ENCODE measurements at places on chromosomes 3 and 15.

GRCh38 chr3:4906107-4906621, 73.1 kb upstream of the BHLHE40 start:
- no peak for DNase-seq

DNA sequence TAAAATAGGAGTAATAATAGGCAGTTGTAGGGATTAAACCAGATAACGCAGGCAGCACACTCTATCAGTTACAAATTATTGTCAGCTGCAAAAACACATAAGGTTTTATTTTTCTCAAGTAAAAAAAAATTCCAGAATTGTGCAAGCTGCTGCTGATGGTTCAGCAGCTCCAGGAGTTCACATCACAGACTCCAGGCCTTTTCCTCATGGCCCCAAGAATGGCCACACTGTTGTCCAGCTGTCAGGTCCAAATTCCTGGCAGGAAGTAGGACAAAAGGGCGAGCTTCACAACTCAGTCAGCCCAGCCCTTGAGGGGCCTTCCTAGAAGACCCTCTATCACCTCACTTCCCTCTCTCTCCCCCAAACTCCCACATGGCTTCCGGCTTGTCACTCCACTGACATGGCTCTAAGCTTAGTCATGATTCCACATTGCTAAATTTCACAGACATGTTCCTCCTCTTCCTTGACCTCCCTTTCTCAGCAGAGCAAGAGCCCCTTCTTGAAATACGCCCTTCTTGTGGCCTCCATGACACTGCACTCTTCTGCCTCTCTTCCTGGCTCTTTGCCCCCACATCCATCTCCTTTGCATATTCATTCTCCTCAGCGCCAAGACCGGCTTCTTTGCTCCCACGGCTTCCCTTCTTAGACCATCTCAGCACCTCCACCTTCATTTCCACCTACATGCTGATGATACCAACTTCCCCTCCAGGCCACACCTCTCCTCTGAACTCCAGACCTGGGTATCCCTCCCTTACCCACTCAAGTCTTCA, 27.4 kb upstream of the FAM174B start:
- DNase-seq, result no peak

DNA sequence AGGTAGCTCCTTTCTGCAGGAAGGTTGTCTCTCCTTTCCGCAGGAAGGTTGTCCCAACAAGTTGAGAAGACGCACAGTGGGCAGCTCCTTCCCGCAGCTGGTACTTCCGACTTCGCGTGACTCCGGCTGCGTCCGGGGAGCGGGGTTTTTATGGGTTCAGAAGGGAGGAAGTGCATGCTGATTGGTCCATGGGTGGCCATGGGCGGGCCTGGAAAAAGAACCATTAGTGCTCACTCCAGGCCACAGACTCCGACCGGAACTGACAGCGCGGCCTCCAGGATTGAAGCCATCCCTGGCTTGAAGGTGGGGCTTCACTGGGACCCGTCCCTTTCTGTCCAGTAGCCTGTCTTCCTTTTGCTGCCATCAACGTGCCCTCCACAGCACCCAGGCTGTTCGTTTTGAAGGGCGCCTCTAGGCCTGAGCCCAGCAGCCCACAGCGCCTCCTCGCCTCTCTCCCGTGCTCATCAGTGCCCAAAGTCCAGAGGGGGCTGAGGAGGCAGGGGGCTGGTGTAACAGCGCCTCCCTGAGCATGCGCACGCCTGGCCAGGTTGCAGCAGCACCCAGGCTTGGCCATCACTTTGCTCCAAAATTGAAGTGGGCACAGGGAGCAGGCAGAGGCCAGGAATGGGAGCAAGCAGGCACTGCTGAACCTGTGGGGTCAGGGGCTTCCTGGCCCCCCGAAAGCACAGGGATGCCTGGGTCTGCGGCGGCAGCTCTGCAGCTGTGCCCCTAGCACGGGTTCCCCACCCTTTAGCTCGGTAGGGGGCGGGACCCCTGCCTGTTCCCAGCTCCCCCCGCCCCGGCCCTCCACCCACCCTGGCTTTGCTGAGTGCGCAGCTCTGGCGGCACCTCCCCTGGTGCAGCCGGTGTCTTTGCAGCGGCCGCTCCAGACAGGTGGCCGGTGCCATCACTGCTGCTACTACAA, 330.6 kb upstream of the MCTP2 start:
- no peak for DNase-seq

- no peak for DNase-seq
Observed at GRCh38 chr3:15324379-15324808, 8.0 kb downstream of the SH3BP5 start.

DNA sequence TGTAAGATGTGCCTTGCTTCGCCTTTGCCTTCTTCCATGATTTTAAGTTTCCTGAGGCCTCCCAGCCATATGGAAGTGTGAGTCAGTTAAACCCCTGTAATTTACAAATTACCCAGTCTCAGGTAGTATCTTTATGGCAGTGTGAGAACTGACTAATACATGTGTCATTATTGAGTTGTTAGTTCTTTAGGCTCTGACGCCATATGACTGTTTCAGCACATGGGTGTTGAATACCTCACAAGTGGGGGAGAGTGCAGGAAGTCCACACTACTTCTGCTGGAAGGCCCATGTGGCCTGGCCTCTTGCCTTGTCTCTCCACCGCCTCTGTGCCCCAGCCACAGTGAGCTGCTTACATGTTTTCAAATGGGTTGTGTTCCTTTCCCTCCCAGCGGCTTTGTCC, 28.5 kb downstream of the MFSD1 start:
- DNase-seq, result no peak

- no peak for DNase-seq
Observed at GRCh38 chr3:183466575-183466974, 38.2 kb upstream of the MCF2L2 start.

DNA sequence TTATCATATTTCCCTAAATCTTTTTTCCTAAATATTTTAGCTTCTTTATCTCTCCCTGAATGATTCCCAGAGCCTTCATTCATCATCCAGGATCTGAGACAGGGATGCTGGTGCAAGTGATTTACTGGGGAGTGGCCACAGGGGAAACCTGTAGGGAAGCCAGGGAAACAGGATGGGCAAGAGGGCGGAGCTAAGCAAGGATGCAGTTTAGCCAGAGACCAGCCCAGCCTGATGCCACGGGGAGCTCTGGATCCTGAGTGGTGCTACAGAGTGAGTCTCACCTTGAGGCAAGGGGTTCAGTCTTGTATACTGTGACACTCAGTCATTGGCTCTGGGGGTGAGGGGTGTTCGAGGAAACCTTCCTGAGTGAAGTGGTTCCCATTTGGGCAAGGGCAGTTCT, 39.7 kb upstream of the LRRFIP2 start:
- DNase-seq, result no peak

GRCh38 chr15:50083424-50084025, 35.5 kb downstream of the ATP8B4 start:
- no peak for DNase-seq

DNA sequence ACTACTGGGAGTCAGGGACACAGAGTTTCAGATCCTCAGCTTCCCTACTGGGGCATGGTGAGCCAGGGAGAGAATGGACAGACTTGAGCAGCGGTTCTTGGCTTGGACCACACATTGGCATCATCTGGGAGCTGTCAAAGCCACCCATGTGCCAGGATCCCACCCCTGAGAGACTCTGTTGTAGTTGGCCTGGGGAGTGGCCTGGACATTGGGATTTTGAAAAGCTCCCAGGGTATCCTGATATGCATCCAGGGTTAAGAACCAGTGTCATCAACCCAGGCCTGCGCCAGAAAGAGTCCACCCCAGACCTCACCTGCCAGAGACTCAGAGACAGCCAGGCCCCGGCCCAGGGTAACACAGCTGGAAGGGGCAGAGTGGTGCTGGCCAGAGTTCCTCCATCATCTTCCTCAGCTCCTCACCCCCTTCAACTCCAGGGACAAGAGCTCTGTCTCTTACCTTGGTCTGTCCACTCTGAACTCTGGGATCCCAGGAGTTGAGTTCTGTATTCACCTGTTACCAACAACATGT, 33.0 kb upstream of the CHRNB4 start:
- no peak for DNase-seq

All from HuH-7.5 (cell line).